Stimulated activated CD8-positive, alpha-beta memory T cell treated with anti-CD3 and anti-CD28 coated beads, Interleukin-15, amount 100 ng/mL, for 24 hours (primary cell): ENCODE measurements at places on chromosomes 7 and 10.

DNA sequence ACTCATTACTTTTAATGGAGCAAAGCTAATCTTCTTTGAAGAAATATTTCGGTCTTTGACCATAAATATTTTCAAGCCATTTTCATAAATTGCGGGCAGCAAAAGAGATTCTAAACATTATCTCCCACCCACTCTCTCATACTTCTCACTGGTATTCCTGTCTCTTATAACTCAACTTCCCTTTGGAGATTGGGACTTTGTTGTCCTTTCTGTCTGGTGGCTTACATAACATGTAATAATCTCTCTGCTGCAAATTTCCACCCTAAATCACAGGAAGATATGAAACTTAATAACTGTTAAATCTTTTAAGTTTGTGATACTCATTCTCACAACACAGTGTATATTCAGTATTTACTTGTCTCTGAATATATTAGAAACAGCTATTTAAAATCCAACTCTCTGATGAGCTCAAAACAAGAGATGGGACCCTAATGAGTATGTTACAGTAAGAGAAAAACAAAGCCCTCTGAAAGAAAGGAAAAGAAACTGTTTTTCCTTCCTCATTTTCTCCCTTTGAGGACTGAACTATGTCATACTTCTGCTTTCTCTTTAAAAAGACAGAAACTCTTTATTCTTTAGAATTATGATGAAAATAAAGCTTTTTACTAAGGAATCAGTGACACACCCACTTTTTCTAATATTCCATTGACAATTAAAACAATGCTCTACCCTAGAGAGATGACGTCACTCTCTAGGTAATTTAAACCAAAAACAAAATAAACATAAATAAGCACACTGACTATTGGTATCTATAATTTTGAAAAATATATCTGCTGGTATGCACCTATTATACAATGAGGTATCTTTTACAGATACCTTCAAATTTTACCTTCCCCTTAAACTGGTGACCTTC is 14.7 kb downstream of the CALCR start:
- DNase-seq = no peak

DNA sequence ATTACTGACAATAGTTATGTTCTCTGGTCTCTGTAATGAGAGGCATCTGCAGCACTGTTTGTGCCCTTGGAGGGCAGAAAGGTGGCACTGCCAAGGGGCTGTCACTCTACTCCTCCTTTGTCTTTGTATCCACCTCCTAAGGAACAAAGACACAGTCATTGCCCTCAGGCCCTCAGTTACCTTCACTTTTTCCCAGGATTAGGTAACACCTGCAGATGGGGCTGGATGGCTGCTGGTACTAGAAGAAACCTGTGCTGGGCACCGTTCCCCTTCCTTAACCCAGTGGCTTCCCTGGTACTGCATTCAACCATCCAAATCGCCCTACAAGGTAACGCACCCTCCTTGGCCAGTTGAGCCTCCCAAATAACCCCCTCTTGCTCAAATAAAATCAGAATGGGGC is 246.9 kb upstream of the NEBL start:
- DNase-seq = no peak

DNA sequence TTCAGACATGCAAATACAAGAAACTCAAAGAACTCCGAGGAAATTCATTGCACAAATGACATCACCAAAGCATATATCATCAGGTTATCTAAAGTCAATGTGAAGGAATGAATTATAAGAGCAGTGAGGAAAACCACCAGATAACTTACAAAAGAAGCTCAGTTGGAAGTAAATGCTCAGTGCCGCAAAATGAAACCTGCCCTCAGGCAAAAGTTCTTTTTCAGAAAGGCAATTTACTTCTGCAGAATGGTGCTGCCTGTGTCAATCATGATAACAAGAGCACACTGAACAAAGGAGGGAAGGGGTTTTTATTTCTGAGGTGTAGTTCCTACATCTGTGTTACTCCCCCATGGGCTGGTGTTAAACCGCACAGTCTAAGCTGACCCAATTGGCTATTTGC is 550.6 kb upstream of the SEMA3D start:
- no peak for DNase-seq

- DNase-seq = no peak
Measured at GRCh38 chr10:5467207-5467535, 32.2 kb downstream of the CALML5 start.

DNA sequence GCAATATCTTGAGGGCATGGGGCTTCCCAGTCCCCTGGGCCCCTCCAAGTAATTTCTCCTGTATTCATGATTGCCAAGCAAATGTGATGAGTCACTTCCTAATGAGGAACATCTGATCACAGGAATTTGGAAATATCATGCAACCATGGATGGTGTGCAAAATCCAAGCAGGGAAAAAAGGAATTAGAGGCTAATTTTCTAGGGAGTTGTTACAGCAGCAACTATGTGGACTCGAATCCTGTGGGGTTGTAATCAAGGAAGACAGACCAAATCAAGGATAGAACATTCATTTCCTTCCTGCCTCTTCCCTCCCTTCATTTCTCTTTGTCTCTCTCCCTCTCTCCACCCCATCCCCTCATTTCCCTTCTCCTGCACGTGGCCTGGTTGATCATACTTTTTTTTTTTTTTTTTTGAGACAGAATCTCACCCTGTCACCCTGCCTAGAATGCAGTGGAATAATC is 23.9 kb upstream of the AGFG2 start:
- DNase-seq = no peak

DNA sequence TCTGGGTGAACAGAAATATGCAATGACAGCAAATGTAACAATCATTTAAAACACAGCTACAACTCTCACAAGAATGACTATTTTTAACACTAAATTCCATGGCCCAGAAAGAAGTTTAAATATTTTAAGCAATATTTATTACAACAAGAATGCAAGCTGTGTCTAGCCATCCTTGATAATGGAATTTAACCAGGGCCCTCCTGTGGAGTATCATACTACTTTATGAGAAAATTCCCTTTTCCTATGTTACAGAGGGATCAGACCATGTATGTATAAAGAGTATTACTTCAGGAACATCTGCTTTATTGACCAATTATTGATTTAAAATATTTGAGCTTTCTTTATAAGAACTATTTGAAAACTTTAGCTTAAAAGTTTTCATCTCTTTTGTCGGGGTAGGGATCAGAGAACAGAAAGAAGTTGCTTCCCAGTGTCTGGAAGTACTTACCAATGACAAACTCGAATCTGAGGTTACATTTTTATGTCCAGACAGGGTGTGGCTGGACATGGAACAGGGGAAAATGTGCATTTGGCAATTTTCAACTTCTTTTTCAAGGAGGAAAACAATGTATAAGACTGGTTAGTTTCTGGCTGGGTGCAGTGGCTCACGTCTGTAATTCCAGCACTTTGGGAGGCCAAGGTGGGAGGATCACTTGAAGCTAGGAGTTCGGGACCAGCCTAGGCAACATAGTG is 48.3 kb upstream of the NRBF2 start:
- no peak for DNase-seq

GRCh38 chr7:46534664-46535588 is 613.9 kb upstream of the IGFBP3 start:
- DNase-seq = no peak

DNA sequence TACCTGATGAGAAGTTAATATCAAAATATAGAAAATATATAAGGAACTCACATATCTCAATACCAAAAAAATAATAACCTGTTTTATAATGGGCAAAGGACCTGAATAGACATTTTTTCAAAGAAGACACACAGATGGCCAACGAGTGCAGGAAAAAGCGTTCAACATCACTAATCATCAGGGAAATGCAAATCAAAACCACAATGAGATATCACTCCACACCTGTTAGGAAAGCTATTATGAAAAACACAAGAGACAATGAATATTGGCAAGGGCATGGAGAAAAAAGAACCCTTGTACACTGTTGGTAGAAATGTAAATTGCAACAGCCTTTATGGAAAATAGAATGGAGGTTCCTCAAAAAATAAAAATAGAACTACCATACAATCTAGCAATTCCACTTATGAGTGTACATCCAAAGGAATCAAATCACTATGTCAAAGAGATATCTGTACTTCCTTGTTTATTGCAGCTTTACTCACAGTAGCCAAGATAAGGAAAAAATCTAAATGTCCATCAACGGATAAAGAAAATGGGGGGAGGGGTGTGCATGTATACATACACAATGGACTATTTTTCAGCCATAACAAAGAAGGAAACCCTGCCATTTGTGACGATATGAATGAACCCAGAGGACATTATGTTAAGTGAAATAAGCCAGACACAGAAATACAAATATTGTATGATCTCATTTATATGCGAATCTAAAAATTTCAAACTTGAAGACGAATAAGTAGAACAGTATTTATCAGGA is 3.6 kb upstream of the ALOX5 start:
- no peak for DNase-seq
